ENCODE measurements at places on chromosomes 11 and 22. TPM values are rescaled to one million over a fixed set of nuclear protein-coding genes. Genes with fewer than 3 reads are reported as not detected.

DNA sequence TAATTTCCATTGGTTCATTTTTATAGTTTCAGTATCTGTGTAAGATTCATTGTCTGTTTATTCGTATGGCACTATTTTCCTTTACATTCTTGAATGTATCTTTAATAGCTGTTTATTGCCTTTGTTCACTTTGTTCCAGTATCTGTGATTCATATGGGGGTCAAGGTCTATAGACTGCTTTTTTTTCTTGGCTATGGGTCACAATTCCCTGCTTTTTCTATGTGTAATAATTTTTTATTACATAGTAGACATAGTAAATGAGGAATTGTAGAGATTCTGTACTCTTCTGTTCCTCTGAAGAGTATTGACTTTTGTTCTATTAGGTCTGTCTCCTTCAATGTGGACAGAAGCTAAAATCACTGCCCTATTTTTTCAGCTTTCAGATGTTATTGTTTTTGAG, 10.5 kb downstream of the ACRV1 start:
- DNase-seq, result no peak

GRCh38 chr22:22657712-22658111, 13.3 kb downstream of the GGTLC2 start:
- no peak for DNase-seq

GRCh38 chr22:38951734-38952133, 5.7 kb upstream of the APOBEC3A start:
- DNase-seq, result no peak

DNA sequence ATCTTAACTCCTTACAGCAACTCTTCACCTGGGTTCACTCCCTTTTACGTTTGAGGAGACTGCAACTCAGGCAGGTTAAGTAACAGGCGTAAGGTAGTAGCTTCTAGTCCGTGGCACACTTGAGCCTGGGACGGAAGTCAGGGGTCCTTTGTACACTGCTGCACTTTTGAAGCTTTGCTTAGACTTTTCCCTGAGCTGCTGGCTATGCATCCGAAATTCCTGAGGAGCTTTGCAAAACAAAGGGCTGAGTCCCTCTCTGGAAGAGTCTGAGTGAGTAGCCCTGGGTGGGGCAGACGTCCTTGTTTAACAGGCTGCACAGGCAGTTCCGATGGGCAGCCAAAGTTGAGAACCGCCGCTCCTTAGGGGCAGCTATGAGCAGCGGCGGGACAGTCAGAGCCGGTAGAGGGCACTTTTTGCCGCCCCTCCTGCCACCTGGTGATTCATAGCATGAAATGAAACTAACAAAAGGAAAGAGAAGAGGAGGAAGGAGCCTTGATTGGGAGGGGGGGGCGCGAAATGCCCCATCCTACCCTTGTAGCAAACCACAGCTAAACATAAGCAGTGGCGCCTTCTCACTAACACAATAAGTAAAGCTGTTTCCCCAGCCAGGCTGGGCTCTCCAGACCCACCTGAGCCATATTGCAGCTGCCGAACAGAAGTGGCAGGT, 1.4 kb downstream of the TMEM109 start:
- DNase-seq, result no peak

- no peak for DNase-seq
Observed at GRCh38 chr11:113591117-113591516, 115.0 kb downstream of the TMPRSS5 start.

- DNase-seq, result no peak
Observed at GRCh38 chr11:65709661-65710060, 2.4 kb upstream of the KAT5 start.

- no peak for DNase-seq
Observed at GRCh38 chr22:23683545-23683944, 7.3 kb upstream of the RGL4 start.

GRCh38 chr11:32435152-32435480, 223 bp downstream of the WT1 start:
- DNase-seq, result no peak

Gene OR10D3
- not detected for total RNA-seq

Measured in kidney epithelial cell (primary cell).